Spinal cord (tissue), 10 donors: ENCODE measurements at places on chromosomes 5 and 9. TPM values are rescaled to one million over a fixed set of nuclear protein-coding genes. Genes with fewer than 3 reads are reported as not detected.

GRCh38 chr9:137613738-137614523 lies 4.9 kb upstream of the EHMT1 start:
- no peak for DNase-seq
- H3K27me3 ChIP-seq: no peaks in the 10 kb centered on the region
- H3K4me3 ChIP-seq: no peak overlapping the region
- H3K4me1 ChIP-seq: peaks cover 17% of the 10 kb centered on the region
- peaks cover 62% of the 10 kb centered on the region for H3K36me3 ChIP-seq

GRCh38 chr9:137945581-137945980 lies 68.0 kb downstream of the CACNA1B start:
- no peaks in the 10 kb centered on the region for H3K27me3 ChIP-seq
- no peak for DNase-seq
- H3K36me3 ChIP-seq: peaks cover 5% of the 10 kb centered on the region
- no peak overlapping the region for H3K27ac ChIP-seq
- no peaks in the 10 kb centered on the region for H3K4me1 ChIP-seq

GRCh38 chr5:127577458-127577857 lies 60.0 kb downstream of the PRRC1 start:
- no peak overlapping the region for H3K27ac ChIP-seq
- H3K4me3 ChIP-seq: no peak overlapping the region
- H3K36me3 ChIP-seq: no peaks in the 10 kb centered on the region
- no peaks in the 10 kb centered on the region for H3K4me1 ChIP-seq
- no peak for DNase-seq
- no peaks in the 10 kb centered on the region for H3K27me3 ChIP-seq

- H3K27ac ChIP-seq: no peak overlapping the region
- no peak overlapping the region for H3K4me3 ChIP-seq
- no peaks in the 10 kb centered on the region for H3K27me3 ChIP-seq
- H3K36me3 ChIP-seq: no peaks in the 10 kb centered on the region
Observed at GRCh38 chr5:80025069-80025468, 10.1 kb upstream of the THBS4 start.

- H3K4me3 ChIP-seq: no peak overlapping the region
- no peaks in the 10 kb centered on the region for H3K4me1 ChIP-seq
- H3K27me3 ChIP-seq: no peaks in the 10 kb centered on the region
- DNase-seq: no peak
Observed at GRCh38 chr9:112503170-112503569, 16.5 kb downstream of the KIAA1958 start.

The NUTM2G gene
- total RNA-seq: not detected

GRCh38 chr5:151258816-151259215 lies 5.8 kb downstream of the GM2A start:
- no peaks in the 10 kb centered on the region for H3K27me3 ChIP-seq
- H3K4me3 ChIP-seq: no peak overlapping the region
- no peak for DNase-seq
- no peaks in the 10 kb centered on the region for H3K4me1 ChIP-seq

DNA sequence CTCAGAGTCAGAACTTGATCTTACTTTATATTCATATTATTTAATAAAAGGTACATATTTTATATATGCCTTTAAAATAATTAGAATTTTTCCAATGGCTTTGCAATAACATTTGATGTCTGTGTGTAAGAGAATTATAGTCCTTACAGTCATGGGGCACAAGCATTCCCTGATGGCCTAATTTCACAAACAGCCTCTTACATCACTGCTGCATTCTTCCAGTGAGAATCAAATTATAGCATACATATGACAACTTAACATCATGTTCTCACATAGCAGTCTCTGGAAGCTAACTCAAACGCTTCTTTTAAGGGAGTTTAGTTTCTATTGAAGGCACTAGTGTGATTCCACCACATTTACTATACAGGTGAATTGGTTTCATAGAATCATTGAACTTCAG lies 15.3 kb upstream of the PRUNE2 start:
- no peaks in the 10 kb centered on the region for H3K27me3 ChIP-seq
- H3K4me1 ChIP-seq: no peaks in the 10 kb centered on the region
- no peak overlapping the region for H3K4me3 ChIP-seq
- no peak for DNase-seq
- no peak overlapping the region for H3K27ac ChIP-seq
- H3K36me3 ChIP-seq: no peaks in the 10 kb centered on the region

GRCh38 chr5:121027636-121028035 lies 563.5 kb downstream of the PRR16 start:
- H3K27me3 ChIP-seq: no peaks in the 10 kb centered on the region
- no peaks in the 10 kb centered on the region for H3K36me3 ChIP-seq
- H3K4me1 ChIP-seq: no peaks in the 10 kb centered on the region
- H3K27ac ChIP-seq: no peak overlapping the region
- no peak overlapping the region for H3K4me3 ChIP-seq

DNA sequence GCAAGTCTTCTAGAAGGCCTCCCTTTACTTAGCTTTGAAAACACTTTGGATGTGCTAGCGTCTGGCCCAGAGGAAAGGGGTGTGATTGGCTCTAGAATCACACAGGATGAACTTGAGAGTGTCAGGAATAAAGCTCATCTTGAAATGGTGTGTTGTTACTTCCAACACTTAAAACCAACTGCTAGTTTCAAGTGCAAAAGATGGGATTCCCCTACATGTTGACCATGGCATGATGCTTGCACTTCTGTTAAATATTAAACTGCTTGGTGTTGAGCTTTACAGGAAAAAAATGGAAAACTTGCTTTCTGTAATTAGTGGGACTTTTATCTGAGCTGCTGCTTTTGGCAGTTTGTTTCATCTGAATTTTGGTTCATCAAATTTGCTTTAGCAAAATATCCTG lies 261.1 kb downstream of the MED10 start:
- no peaks in the 10 kb centered on the region for H3K36me3 ChIP-seq
- no peaks in the 10 kb centered on the region for H3K27me3 ChIP-seq
- no peak for DNase-seq

DNA sequence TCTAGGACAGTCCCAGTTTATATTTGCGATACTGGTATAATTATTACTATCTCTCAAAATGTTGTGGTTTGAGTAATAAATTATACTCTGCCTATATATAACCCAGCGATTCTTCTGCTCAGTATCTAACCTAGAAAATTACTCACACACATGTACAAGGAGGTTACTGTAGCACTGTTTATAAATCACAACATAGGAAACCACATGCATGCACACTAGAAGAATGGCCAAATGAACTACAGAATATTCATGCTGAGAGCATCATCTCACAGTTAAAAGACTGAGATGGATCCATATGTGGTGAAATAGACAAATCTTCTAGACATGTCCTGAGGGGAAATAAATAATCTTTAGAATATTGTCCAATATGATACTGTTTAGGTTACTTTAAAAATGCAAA lies 62.1 kb downstream of the INSYN2B start:
- H3K4me1 ChIP-seq: peaks cover 6% of the 10 kb centered on the region

- no peaks in the 10 kb centered on the region for H3K27me3 ChIP-seq
- peaks cover 2% of the 10 kb centered on the region for H3K36me3 ChIP-seq
- peak within 1 kb of the TSS; percentile 82 for H3K27ac ChIP-seq
- H3K4me1 ChIP-seq: peaks cover 6% of the 10 kb centered on the region
- H3K4me3 ChIP-seq: peak within 1 kb of the TSS; percentile 82
- peak; percentile 96 for DNase-seq
Observed at GRCh38 chr5:65721720-65722574, at the start of the genes NLN and SGTB. NLN (plus strand) TSS chr5:65722205; CDS start chr5:65722374, 169 bp downstream. SGTB (minus strand) TSS chr5:65722109; CDS start chr5:65720807, 1,302 bp downstream.

DNA sequence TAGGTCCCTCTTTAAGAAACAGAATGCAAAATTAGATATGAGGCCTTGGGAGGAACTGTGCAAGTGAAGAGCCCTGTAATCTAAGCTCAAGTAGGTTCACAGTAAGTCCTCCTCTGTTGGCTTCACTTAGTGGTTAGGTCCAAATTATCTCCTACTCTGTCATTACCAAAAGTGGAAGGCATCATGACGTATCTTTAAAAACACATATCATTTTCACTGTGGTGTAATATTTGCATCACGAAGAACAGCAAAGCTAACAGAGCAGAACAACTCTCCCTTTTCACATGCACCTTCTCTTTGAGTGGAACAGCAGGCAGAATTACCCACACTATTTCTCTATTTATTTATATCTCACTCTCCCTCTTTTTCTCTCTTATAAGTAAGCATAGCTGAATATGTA lies 240.5 kb upstream of the CCNH start:
- no peak for DNase-seq
- H3K27me3 ChIP-seq: no peaks in the 10 kb centered on the region
- H3K4me1 ChIP-seq: no peaks in the 10 kb centered on the region
- H3K4me3 ChIP-seq: no peak overlapping the region
- no peak overlapping the region for H3K27ac ChIP-seq
- no peaks in the 10 kb centered on the region for H3K36me3 ChIP-seq

The ITK gene
- 0.06 TPM for total RNA-seq

GRCh38 chr9:116152390-116152789 lies 1.2 kb upstream of the PAPPA start:
- H3K4me1 ChIP-seq: peaks cover 24% of the 10 kb centered on the region
- no peaks in the 10 kb centered on the region for H3K36me3 ChIP-seq
- H3K27me3 ChIP-seq: peaks cover 65% of the 10 kb centered on the region
- no peak for DNase-seq
- no peak overlapping the region for H3K27ac ChIP-seq

DNA sequence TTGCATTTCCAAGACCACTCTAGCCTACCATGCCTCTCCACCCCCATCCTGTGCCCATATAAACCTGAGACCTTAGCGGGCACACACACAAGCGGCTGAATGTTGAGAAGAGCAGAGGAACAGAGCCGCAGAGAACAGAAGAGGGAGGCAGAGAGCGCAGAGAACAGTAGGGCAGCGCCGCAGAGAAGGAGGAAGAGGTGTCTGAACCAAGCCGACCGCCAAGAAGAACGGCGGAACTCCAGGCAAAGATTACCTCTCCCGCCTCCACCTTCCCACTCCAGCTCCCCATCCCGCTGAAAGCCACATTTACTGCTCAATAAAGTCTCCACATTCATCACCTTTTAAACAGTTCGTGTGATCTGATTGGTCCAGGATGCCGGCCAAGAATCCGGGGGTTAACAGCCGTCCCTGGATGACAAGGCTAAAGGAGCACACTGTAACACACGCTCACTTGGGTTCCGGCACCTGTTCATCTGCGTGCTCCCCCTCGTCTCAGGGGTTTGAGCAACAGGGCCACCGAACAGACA lies 33.2 kb downstream of the GRIN3A start:
- no peak overlapping the region for H3K27ac ChIP-seq
- no peaks in the 10 kb centered on the region for H3K27me3 ChIP-seq
- peak overlapping the region; percentile 38 for H3K4me3 ChIP-seq
- H3K36me3 ChIP-seq: no peaks in the 10 kb centered on the region

DNA sequence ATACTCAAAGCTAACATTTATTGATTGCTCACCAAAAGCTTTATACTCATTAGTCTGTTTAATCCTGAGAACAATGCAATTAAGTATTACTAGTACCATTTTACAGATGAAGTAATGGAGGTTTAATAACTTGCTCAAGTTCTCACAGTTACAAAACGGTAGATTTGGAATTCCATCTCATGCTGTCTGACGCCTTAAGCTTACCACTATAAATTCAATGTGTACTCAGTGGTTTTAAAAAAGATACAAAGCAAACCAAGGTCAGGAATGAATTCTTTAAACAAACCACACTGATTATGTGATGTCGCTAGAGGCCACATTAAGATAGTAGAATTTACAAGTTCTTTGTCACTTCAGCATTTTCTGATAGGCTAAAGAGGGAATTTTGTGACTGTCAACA lies 1.2 kb upstream of the C5orf63 start:
- no peak for DNase-seq
- H3K4me3 ChIP-seq: no peak overlapping the region
- H3K36me3 ChIP-seq: no peaks in the 10 kb centered on the region
- H3K27me3 ChIP-seq: no peaks in the 10 kb centered on the region
- H3K4me1 ChIP-seq: peaks cover 3% of the 10 kb centered on the region

The PAIP2 gene
- 90.4 TPM for total RNA-seq

DNA sequence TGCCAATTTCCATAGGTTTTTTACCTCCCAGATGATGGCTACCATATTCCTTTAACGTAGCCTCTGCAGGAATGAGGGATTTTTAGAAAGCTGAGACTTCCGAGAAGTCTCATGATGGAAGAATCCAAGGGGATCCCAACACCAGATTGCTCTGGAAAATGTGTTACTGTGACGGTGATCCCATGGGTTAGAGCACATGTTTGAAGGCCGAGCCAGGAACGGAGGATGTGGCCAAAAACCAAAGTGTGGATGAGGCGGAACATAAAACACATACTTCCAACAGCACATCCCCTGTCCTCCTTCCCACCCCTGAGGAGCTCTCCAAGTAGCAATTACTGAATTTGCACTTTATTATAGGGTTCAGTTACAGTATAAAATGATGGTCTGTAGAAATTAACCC lies 82.6 kb downstream of the GPR21 start:
- no peak for DNase-seq
- no peak overlapping the region for H3K27ac ChIP-seq
- H3K27me3 ChIP-seq: no peaks in the 10 kb centered on the region
- peaks cover 27% of the 10 kb centered on the region for H3K36me3 ChIP-seq
- H3K4me1 ChIP-seq: peaks cover 47% of the 10 kb centered on the region

- no peaks in the 10 kb centered on the region for H3K36me3 ChIP-seq
- H3K4me1 ChIP-seq: no peaks in the 10 kb centered on the region
- no peaks in the 10 kb centered on the region for H3K27me3 ChIP-seq
- DNase-seq: no peak
Observed at GRCh38 chr9:72292256-72292682, 72.7 kb downstream of the ZFAND5 start.

- H3K4me1 ChIP-seq: no peaks in the 10 kb centered on the region
- no peaks in the 10 kb centered on the region for H3K36me3 ChIP-seq
- H3K27ac ChIP-seq: no peak overlapping the region
- no peak for DNase-seq
Observed at GRCh38 chr5:26572480-26572879, 465.9 kb downstream of the CDH9 start.

GRCh38 chr9:20032413-20033006 lies 243.7 kb upstream of the SLC24A2 start:
- DNase-seq: no peak
- no peak overlapping the region for H3K27ac ChIP-seq
- H3K4me1 ChIP-seq: no peaks in the 10 kb centered on the region
- no peaks in the 10 kb centered on the region for H3K27me3 ChIP-seq
- no peaks in the 10 kb centered on the region for H3K36me3 ChIP-seq
- no peak overlapping the region for H3K4me3 ChIP-seq

DNA sequence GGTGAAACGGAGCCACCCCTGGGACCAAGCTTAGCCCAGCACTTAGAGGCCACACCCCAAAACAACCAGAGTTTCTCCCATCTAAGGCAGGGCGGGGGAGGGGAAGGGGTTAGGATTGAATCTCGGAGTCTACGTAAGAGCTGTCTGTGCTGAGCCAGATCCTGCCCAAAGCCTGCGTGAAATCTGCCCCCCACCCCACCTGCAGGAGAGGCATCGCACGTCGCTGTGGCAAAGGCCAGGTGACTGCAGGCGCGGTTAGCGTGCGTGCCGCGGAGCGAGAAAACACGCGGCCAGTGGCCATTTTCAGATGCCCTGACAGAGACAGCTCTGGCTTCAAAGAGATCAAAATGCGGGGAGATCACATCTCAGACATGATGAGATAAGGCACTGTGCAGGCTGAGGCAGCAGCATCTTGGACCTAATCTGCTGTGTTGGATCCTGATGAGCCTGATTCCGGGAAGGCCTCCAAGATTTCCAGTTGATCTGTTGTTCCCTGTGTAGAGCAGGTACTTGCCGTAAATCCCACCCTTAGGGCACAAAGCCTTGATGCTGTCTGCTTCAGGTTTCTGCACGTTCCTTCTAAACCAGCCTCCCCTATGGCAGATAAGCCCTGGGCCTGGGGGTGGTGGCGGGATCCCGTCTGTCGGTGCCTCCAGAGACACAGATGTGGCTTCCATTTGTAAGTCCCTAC lies 2.5 kb upstream of the QSOX2 start:
- H3K27ac ChIP-seq: no peak overlapping the region
- DNase-seq: no peak
- H3K36me3 ChIP-seq: no peaks in the 10 kb centered on the region
- H3K4me3 ChIP-seq: no peak overlapping the region
- no peaks in the 10 kb centered on the region for H3K27me3 ChIP-seq

- no peak overlapping the region for H3K4me3 ChIP-seq
- H3K27me3 ChIP-seq: no peaks in the 10 kb centered on the region
- no peaks in the 10 kb centered on the region for H3K36me3 ChIP-seq
- no peak for DNase-seq
- H3K27ac ChIP-seq: no peak overlapping the region
- no peaks in the 10 kb centered on the region for H3K4me1 ChIP-seq
Observed at GRCh38 chr5:1750469-1750868, 49.2 kb downstream of the MRPL36 start.
